Mesendoderm (in vitro differentiated cells): ENCODE measurements at places on chromosomes 7 and 10.

GRCh38 chr10:73645251-73645650 is 4.0 kb upstream of the MYOZ1 start:
- H3K4me3 ChIP-seq: no peak overlapping the region
- DNase-seq: no peak
- no peaks in the 10 kb centered on the region for H3K36me3 ChIP-seq
- no peaks in the 10 kb centered on the region for H3K27me3 ChIP-seq
- peaks cover 16% of the 10 kb centered on the region for H3K4me1 ChIP-seq

GRCh38 chr7:157312941-157313340 is 23.9 kb upstream of the DNAJB6 start:
- no peak for DNase-seq
- H3K27me3 ChIP-seq: no peaks in the 10 kb centered on the region
- no peaks in the 10 kb centered on the region for H3K36me3 ChIP-seq
- no peak overlapping the region for H3K4me3 ChIP-seq
- H3K27ac ChIP-seq: no peak overlapping the region

GRCh38 chr10:50992356-50992901 is 81.9 kb upstream of the PRKG1 start:
- H3K4me1 ChIP-seq: no peaks in the 10 kb centered on the region
- no peaks in the 10 kb centered on the region for H3K36me3 ChIP-seq
- no peak for DNase-seq
- H3K27me3 ChIP-seq: peaks cover 7% of the 10 kb centered on the region
- no peak overlapping the region for H3K27ac ChIP-seq

- H3K27me3 ChIP-seq: no peaks in the 10 kb centered on the region
- DNase-seq: no peak
- no peaks in the 10 kb centered on the region for H3K4me1 ChIP-seq
- no peaks in the 10 kb centered on the region for H3K36me3 ChIP-seq
These were observed 11.1 kb downstream of the HTR7 start for GRCh38 chr10:90846746-90847145.

GRCh38 chr10:125871338-125871737 is 9.8 kb downstream of the DHX32 start:
- H3K4me1 ChIP-seq: no peaks in the 10 kb centered on the region
- no peaks in the 10 kb centered on the region for H3K36me3 ChIP-seq
- H3K27ac ChIP-seq: no peak overlapping the region

- no peak for DNase-seq
- no peaks in the 10 kb centered on the region for H3K36me3 ChIP-seq
- H3K4me1 ChIP-seq: no peaks in the 10 kb centered on the region
These were observed 139.5 kb downstream of the KMT2E start for GRCh38 chr7:105153531-105153930.

DNA sequence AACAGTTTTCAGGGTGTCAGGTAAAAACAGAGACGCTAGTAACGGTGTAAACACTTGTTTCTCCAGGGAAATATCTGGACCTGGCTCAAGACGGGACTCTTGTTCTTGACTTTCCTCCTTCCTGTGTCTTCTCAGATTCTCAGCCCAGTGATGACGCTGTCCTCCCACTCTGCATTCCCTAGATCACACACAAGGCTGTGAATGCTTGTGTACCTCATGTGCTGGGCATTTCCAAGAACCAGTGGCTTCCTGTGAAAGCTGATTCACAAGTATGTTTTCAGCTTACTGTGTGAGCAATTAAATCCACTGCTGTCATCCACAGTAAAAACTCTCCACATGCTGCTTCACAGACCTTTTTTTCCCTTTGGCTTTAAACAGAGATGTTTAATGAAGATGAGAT is 193.8 kb upstream of the DPP6 start:
- peak; percentile 59 for DNase-seq
- H3K27ac ChIP-seq: no peak overlapping the region
- no peaks in the 10 kb centered on the region for H3K4me1 ChIP-seq
- no peaks in the 10 kb centered on the region for H3K36me3 ChIP-seq
- no peak overlapping the region for H3K4me3 ChIP-seq
- no peaks in the 10 kb centered on the region for H3K27me3 ChIP-seq

- no peak for DNase-seq
- no peaks in the 10 kb centered on the region for H3K27me3 ChIP-seq
- no peaks in the 10 kb centered on the region for H3K4me1 ChIP-seq
- no peak overlapping the region for H3K4me3 ChIP-seq
- H3K27ac ChIP-seq: no peak overlapping the region
- no peaks in the 10 kb centered on the region for H3K36me3 ChIP-seq
These were observed 22.6 kb downstream of the CSGALNACT2 start for GRCh38 chr10:43160921-43161255.

- no peak overlapping the region for H3K27ac ChIP-seq
- H3K4me1 ChIP-seq: no peaks in the 10 kb centered on the region
- H3K27me3 ChIP-seq: no peaks in the 10 kb centered on the region
These were observed 228.5 kb downstream of the TCERG1L start for GRCh38 chr10:131082991-131083481.

DNA sequence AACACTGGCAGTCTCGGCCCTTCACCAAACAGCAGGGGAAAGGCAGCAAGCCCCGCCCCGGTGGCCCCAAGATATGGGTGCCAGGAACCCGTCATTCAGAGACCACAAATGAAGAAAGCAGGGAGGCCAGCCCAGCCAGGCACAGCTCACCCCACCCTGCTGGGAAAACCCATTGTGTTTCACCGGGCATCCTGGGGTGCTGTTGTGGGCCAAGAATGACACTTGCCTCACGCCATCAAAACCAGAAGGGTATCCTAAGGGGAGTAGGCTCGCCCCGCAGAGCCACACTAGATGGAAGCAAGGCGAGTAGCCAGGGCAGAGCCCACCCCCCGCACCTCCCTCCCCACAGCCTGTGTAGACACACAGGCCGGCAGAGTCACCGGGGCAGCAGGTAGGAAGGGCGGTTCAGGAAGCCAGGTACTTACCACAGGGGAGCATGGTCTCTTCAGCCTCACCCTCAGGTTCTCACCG is 72.5 kb upstream of the KCNMA1 start:
- H3K36me3 ChIP-seq: no peaks in the 10 kb centered on the region
- H3K27me3 ChIP-seq: no peaks in the 10 kb centered on the region
- no peak overlapping the region for H3K4me3 ChIP-seq
- H3K27ac ChIP-seq: no peak overlapping the region
- peak; percentile 30 for DNase-seq
- H3K4me1 ChIP-seq: peaks cover 2% of the 10 kb centered on the region

DNA sequence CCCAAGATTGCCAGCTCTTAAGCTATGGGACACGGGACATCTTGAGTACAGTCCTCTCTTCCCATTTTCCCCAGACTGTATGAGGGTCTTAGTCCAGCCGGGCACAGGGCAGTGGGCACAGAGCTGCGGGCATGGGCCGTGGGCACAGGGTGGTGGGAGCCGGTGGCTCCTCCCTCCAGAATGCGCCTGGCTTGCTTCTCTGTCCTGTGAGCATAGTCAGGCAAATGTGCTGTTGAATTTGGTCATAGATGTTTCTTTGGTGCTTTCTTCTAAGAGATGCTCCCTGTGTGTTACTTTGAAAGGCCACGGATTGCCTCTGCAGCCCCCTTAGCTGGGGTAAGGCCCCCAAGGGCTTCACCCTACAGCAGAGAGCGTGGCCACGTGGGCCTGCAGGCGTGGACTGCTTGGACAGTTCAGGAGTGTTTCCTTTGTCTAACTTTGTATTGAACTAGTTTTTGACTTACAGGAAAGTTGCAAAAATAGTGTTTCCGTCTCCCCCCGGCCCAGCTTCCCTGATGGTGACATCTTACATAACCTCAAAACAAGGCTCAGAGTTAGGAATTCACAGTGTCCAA is 24.7 kb downstream of the LRRC27 start:
- H3K4me1 ChIP-seq: no peaks in the 10 kb centered on the region
- DNase-seq: no peak
- H3K36me3 ChIP-seq: no peaks in the 10 kb centered on the region
- no peak overlapping the region for H3K4me3 ChIP-seq
